ENCODE measurements at places on chromosomes 1 and 21.

- DNase-seq = no peak
These were observed 37.5 kb downstream of the ZNF281 start for GRCh38 chr1:200372095-200372884.

DNA sequence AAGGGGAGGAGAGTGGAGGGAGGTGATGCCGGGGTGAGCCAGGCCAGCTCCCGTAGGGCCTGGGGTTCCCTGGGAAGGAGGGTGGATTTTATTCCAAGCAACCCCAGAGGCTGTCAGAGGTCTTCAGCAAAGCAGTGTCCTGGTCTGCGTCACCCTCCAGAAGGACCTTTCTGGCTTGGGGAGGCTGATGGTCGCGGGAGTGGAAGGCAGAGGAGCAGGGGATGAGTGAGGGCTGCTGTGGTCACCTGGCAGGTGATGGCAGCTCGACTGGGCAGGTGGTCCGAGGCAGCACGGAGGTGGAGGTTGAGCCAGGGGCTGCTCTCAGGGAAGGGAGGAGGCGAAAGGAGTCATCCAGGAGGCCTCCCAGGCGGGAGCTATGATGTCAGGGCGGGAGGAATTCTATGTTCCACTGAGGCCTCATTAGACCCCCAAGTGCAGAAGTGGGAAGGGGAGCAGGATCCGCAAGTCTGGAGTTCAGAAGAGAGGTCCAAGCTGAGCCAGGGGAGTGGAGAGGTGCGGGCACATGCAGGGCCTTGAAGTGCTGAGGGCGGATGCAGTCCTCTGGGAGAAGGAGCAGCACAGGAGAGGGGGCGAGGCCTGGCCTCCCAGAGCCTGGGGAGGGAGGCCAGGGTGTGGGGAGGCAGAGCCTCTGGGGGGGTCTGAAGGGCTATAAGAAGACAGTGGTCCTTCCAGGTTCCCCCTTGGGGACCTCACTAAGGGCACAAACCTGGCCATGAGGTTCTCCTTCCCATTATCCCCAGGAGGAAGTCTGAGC, 33.3 kb downstream of the BMP8A start:
- no peak for DNase-seq

- no peak for DNase-seq
These were observed 15.1 kb downstream of the THEMIS2 start for GRCh38 chr1:27887215-27888021.

GRCh38 chr1:64469977-64470664, at the start of gene CACHD1:
TSS of gene CACHD1 (plus strand) at chr1:64470129. CDS start at chr1:64470745, 616 bp downstream.
- peak; percentile 56 for DNase-seq

- DNase-seq = no peak
These were observed 62.8 kb downstream of the RUNX3 start for GRCh38 chr1:24867084-24867870.

GRCh38 chr21:18663663-18664062, 260.1 kb upstream of the TMPRSS15 start:
- DNase-seq = no peak

DNA sequence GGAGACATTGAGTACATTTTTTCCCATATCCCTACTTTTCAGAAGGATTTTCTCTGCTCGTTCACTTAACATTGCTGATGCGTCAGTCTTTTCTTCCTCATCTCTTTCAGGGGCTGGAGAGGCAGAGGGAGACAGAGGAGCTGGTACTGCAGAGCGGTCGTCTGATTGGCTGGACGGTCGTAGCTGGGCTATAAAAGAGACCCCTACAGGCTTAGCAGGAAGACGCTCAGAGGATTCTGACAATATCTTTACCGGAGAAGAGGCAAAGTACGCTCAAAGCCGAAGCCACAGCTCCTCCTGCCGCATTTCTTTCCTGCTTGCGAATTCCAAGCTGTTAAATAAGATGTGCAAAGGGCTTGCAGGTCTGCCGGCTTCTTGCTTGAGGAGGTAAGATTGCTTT, at the start of gene RGS4:
Gene RGS4 (plus strand): TSS at position 220 of the 400 bp plus-strand sequence. CDS start 124 bp downstream, at position 344.
- no peak for DNase-seq

- no peak for DNase-seq
These were observed 59.9 kb downstream of the SPSB1 start for GRCh38 chr1:9352377-9353134.

- no peak for DNase-seq
These were observed 35.2 kb upstream of the LRP8 start for GRCh38 chr1:53362851-53363642.

GRCh38 chr1:70066711-70067110, 138.7 kb downstream of the LRRC40 start:
- no peak for DNase-seq

- DNase-seq = no peak
These were observed 143.6 kb downstream of the VAV3 start for GRCh38 chr1:107821340-107821739.

- DNase-seq = no peak
These were observed 189.6 kb downstream of the SMYD3 start for GRCh38 chr1:246317332-246318035.
